ENCODE measurements at places on chromosomes 3 and 15.

- DNase-seq: no peak
Observed at GRCh38 chr3:65635657-65636056, 403.1 kb downstream of the MAGI1 start.

- no peak for DNase-seq
Observed at GRCh38 chr3:71258116-71258515, 325.4 kb downstream of the FOXP1 start.

DNA sequence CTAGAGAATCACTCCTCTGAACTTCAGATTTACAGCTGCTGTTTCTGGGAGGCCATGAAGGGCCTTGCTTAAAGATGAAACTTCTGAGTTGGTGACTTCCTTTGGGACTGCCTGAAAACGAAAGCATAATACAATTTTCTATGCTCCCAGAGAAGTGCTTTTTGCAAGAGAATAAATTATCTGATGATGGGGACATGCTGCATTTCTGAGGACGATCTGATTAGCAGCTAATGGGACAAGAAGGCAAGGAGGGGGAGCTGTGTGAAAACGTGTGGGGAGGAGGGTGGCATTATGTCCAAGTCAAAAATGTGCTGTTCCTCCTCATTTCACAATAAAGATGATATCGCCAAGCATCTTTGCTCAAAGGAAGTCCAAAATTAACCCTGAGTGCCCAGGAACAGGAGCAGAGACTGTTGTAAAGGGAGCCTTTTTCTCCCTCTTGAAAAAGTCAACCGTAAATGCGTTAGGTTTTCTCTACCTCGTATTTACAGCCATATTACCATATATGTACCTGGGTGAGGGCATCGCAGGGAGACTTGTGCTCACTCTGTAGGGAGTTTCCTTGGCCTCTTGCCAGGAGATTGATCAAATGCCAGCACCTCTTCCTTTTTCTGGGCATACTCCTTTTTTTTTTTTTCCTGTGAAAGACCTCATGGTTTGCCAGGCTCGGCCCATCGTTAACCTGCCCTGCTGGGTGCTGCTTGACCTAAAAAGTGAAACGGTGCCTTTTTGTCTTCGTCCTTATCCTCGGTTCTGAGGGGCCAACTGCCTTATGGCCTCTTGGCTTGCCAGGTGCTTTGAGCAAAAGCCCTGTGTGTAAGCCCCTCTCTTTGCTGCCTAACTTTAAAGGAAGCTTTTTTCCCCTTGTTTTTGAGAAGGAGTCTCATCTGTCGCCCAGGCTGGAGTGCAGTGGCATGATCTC is 11.5 kb downstream of the ITPR1 start:
- DNase-seq: no peak

- no peak for DNase-seq
Observed at GRCh38 chr3:48634661-48635221, 520 bp downstream of the SLC26A6 start.

- no peak for DNase-seq
Observed at GRCh38 chr15:37789881-37790280, 144.6 kb upstream of the TMCO5A start.

DNA sequence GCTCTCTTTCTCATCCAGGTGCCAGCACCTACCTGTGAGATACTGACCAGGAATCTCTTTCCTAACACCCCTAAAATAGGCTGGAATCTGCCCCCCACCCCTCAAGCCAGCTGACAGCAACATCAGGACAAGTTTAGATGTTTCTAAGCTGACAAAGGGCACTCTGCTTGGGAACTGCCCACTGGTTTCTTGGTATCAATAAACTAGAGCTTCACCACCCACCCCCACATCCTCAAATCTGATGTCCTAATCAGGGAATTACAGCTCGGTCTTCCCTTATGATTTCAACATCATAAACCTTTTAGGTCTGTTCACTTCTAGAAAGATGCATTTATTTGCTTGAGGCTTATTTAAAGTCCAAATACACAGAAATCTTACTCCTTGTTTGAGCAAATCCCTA is 34.7 kb downstream of the CEP19 start:
- no peak for DNase-seq

GRCh38 chr15:73983211-73983727 is 8.8 kb downstream of the STOML1 start:
- peak; percentile 84 for DNase-seq

- DNase-seq: no peak
Observed at GRCh38 chr3:126665221-126665936, 10.5 kb upstream of the TXNRD3 start.

DNA sequence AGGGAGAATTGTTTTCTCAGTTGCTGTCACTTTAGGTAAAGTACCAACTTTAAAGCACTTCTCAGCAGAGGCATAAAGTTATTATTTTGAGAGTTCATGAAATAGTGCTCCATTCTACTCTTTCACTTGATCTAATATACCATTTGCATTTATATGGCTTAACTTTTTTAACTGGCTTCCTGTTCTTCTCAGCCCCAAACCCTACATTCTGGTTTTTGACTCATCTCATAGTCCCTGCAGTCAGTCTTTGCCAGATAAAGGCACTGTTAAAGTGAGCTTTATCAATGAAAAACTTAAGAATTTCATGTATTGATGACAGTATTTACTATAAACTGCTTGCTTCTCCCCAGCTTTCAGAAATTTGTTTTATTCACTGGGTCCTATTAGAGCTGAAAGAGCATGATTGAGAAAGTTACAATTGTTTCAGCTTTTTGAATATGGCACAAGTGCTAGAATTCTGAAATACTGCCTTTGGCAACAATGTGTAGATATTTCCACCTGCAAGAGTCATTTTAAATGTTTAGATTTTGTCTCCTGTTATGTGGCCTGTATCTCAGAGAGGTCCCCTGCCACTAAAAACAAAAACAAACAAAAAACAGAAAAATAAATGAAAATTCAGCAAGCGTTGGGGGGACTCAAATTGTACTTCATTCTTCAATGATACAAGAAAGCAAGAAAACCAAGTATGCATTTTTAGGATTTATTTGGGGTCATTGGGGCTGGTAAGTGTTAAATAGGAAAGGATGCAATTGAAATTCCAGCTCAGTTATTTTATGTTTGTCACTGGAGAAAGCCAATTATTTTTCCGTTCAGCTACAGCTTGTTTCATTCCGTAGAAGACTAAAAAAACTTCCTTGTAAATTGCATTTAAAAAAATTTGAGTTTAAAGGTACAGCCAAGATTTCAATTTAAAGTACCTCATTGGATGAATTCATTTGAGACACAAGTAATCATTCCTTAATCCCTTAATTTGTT is 28.6 kb downstream of the TGFBR2 start:
- no peak for DNase-seq

DNA sequence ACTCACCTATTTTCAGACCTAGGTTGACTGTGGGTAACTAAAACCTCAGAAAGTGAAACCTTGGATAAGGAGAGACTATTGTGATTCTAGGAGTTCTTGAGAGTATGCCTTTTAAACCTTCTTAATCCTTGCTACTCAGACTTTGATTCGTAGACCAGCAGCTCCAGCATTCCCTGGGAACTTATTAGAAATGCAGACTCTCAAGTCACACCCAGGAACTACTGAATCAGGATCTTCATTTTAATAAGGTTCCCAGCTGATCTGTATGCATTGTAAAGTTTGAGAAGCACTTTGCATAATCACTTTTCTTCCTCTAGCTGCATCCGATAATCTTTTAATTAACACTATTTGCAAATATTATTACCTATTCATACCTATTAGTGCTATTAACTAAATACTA is 480.3 kb upstream of the KCNMB2 start:
- DNase-seq: no peak

DNA sequence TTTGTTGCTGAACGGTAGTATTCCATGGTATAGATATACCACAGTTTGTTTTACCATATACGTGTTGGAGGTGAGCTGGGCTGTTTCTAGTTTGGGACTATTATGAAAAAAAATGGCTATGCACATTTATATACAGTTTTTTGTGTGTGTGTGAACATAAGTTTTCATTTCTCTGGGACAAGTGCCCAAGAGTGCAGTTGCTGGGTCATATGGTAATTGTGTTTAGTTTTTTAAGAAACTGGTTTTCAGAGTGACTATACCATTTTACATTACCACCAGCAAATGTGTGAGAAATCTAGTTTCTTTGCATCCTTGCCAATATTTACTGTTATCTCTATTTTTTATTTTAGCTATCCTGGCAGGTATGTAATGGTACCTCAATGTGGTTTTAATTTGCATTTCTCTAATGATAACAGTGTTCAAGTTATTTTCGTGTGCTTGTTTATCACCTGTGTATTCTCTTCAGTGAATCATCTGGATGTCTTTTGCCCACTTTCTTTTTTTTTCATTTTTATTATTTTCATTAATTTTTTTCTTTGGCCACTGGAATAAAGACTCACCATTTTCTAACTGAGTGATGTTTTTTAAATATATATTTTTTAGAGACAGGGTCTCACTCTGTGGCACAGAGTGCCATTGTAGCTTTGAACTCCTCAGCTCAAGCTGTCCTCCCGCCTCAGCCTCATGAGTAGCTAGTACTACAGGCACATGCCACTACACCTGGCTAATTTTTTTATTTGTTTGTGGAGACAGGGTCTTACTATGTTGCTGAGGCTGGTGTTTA is 75.3 kb downstream of the ZNF609 start:
- DNase-seq: no peak

DNA sequence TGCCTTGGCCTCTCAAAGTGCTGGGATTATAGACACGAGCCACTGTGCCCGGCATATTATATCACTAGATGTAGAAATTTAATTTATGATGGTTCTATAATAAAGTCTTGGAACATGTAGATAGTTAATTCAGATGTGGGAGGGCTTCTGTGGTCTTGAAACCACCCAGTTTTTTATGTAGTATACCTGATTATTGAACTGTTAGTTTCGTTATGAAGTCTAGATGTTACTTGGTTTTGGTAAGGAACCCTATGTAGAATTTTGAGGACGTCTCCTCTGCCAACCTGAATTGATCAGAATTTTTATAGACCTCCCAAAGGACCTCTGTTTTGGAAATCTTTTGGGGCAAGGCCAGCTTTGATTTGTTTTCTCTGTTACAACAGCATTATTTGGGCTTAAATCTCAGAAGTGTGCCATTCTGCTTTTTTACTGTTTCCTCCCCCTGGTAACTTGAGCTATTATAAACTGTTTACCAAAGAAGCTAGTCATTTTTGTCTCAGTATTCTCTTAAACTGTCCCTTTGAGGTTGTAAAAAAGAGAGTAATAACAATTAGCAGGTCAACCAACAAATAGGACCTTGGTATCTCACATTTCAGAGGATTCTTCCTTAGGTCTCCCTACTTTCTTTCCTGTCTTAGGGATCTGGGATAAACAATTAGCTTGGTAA is 20.8 kb downstream of the AKAP13 start:
- no peak for DNase-seq

GRCh38 chr15:55742927-55743728 is at the start of gene PRTG:
PRTG (minus strand) TSS chr15:55743152; CDS start chr15:55742931, 221 bp downstream.
- DNase-seq: peak; percentile 64

DNA sequence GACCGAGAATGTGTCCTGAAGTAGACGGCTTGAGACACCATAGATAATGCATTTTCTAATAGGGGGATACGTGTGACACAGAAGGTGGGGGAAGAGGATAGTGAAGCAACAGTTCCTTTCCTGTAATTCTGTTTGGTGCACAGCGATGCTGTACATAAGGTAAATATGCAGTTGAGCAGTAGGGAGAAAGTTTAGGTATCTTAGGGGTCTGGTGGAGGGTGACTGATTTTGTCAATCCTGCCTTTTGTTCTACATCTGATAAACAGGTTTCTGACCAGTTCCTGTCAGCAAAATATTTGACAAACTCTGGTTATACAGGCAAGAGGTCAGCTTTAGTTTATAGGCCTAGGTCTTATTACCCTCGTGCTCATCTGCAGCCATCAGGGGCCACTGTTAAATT is 71.3 kb downstream of the TRAK1 start:
- no peak for DNase-seq

GRCh38 chr3:45965653-45966052 is 22.4 kb downstream of the CXCR6 start:
- DNase-seq: no peak

DNA sequence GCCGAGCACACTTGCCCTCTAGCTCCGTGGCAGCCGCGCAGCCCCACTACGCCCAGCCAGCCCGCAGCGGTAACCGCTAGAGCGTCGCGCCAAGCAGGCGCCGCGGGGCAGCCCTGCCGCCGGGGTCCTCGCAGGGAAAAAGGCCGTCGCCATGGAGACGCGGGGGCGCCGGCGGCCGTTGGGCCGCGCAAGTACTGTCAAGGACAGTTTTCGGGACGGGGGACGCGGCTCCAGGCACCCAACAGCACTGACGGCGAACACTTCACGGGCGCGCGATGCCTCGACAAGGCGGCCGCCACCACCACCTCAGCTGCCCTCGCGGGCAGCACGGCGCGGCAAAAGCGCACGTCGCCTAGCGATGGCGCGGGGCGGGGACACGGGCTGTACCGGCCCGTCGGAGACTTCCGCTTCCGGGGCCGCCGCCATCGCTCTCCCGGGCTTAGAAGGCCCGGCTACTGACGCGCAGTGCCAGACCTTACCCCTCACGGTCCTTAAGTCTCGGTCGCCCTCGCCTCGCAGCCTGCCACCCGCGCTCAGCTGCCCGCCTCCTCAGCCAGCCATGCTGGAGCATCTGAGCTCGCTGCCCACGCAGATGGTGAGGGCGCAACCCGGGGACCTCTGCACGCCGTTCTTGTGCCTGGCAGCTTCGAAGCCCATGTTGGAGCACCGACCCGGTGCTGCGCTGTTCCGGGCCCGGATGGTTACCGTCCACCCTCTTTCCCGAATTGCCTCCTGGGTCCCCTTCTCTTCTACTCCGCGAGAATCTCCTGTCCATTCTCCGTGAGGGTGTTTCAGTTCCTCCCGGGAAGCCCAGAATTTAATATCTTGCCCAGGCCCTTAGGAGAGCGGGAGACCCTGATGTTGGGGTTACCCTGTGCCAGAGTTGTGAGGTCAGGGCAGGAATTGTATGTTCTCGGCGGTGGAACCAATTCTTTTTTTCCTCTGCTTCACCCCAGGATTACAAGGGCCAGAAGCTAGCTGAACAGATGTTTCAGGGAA is at the start of the genes GLT8D1 and SPCS1:
TSS of gene GLT8D1 (minus strand) at position 104 of the 999 bp plus-strand sequence. CDS start 5,331 bp downstream, outside the sequence.
TSS of gene SPCS1 (plus strand) at position 419 of the 999 bp plus-strand sequence. CDS start at position 560, 141 bp downstream.
- peak; percentile 90 for DNase-seq

- no peak for DNase-seq
Observed at GRCh38 chr15:66145726-66146182, 107.8 kb downstream of the MEGF11 start.

DNA sequence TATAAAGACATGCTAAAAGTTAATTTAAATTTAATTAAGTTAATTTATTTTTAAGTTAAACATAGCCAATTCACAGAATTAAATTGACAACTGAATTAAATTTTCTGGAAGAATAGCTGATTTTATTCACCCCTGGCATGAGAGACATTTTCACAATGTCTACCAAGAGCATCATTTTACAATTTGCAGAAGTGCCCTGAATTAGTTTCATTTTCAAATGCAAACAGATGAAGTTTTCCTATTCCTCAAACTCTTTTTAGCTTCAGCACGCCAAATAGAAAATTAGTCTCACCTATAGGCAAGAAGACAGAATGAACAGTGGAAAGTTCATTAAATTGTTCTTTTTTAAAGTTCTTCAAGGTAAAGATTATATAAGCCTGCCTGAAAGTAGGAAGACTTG is 259.3 kb downstream of the ZBBX start:
- no peak for DNase-seq

GRCh38 chr3:127531821-127532220 is 58.7 kb downstream of the TPRA1 start:
- no peak for DNase-seq

DNA sequence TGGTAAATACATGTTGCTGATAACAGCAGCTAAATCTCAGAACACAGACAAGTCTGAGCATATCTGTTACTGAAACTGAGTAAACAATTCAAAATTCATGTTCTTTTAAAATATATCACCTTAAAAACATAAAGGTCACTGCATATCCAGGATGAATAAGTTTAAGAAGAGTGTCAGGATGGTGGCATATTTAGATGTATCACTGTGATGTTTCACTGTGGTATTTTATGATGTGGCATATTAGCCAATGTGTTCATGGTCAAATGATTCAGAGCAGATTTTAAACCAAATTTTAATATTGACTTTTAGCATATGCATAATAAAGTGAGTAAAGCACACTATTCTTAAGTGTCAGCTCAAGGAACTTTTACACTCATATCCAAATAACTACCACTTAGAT is 346.4 kb upstream of the DPPA4 start:
- DNase-seq: no peak
